ENCODE measurements at places on chromosomes 16 and 17.

DNA sequence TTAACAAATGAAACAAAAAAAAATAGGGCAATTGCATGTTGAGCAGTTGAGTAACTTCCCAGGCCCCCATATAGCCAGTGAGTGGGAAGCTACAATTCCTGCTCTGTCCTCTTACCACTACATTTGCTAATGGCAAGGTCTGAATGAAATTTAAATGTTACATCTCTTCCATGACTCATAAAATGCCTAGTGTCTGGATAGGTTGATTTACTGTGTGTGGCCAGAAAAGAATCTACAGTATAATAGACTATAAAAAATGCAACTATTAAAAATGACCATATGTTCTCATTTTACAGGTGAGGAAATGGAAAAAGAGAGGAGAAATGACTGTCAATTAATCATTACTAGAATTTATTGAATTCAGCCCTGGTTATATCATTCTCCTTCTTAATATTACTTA, 1199.3 kb downstream of the CDH11 start:
- no peak for DNase-seq

DNA sequence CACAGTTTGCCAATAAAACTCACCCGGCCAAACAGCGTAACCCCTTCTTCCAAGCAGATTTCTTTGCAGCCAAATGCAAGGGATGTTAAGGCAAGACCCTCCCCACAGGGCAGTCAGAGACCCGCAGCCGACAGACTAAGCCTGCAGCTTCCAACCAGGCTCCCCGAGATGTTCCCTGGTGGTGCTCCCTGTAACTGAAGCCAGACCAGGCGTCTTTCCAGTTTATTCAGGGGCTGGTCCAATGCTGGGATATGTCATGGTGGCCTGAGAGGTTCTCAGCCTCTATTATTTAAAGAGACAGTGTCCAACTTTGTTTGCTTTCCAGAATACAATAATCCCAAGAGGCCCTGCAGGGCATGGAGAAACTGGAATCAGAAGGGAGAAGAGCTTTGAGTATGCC, at the start of gene PMP22:
TSS of gene PMP22 (minus strand) at position 196 of the 400 bp plus-strand sequence. CDS start 4,599 bp downstream, outside the sequence.
- DNase-seq, result no peak

- no peak for DNase-seq
These were observed 116.7 kb downstream of the IRX5 start for GRCh38 chr16:55047331-55047730.

DNA sequence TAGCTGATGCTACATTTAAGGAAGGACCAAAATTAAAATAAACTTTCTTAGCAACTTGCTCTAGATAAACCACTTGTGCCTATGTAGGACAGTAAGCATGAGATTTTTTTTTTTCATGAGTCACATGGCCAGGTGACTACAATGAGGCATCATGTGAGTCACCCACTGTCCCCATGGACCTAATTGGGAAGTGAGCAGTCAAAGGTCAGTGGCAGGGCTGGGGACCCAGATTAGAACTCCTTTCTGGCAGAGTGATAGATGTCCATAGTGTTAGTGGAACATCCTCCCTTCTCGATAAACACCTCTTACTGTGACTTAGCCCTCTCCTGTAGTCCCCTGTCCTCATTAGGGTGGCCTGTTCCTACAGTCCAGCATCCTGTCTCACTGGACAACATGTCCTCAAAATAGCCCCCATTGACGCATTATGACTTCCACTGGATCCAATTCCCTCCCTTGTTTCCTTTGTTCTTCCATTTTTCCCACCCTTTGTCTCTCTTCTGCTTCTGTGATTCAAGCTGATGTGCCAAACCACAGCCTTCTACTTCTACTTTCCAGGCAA, 12.4 kb downstream of the ITGB3 start:
- no peak for DNase-seq

DNA sequence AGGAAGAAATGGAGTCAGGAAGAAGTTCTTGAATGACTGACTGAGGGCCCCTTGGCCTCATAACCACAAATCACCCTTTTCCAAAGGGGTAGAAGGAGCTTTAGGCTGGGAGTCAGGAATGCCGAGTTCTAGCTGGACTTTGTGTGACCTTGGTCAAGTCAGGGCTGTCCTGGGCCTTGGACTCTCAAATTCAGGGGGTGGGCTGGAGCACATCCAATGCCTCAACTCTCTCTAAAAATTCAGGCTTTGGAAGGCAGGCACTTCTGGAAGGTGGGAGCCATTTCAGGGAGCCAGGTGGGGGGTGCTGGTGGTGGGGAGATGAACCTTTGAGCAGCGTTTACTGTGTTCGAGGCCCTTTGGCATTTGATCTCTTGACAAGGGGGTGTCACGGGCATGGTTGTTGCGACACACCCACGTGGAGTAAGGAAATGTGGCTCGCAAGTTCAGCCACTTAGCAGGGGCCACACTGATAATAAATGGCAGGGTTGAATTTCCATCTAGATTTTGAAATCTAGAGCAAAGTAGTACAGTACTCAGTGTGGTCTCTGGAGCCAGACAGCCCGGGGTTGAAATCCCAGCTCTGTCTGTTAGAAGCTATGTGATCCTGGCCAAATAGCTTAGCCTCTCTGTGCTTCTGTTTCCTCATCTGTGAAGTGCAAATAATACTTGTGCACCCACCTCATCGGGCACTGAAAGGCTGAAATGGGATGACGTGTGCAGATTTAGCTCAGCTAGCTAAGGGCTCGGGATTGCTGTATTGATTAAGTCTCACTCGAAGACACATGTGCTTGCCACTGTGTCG, 47.1 kb upstream of the CIBAR2 start:
- no peak for DNase-seq

DNA sequence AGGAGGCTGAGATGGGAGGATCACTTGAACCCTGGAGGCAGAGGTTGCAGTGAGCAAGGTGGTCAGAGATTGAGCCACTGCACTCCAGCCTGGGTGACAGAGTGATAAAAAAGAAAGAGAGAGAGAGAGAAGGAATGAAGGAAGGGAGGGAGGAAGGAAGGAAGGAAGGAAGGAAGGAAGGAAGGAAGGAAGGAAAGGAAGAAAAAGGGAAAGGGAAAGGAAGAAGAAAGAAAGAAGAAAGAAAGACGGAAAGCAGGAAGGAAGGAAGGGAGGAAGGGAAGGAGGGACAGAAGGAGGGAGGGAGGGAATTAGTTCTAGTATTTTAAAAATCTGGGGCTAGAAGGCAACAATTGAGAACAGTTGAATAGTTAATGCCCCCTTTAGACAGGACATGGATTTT, 161.5 kb upstream of the CACNG3 start:
- no peak for DNase-seq

DNA sequence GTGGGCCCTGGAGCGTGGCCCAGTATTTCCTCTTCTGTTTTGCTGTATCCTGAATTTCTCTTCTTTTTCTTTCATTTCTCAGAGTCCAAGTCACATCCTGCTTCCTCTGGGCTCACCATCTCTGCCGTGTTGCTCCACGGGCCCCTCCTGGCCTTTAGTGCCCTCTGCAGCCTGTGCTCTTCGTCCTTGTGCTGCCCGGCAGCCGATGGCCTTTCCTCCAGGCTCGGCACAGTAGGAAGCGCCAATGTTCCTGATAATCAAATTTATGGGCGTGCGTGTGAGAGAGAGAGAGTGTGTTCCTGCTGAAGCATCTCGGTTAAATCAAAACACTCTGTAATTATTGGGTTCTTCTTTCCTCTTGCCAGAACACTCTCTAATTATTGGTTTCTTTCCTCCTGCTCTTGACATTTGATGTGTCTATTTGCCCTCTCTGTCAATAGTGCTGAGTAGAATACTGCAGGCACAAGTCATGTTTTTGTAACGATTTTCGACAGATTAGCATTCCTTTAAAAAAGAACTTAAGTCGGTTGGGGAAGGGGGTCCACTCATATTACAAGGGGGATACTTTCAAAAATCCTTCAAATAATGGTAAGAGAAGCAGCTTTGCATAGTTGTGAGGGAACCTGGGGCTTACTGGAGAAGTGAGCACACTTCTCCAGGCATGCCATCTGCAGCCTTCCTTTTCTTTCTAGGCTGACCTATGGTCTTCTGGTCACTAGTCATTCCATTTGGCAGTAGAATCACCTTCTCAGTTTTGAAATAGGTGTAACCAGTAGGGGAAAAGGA, 126.6 kb downstream of the RPTOR start:
- no peak for DNase-seq

GRCh38 chr17:64085650-64086005, 44.3 kb downstream of the ERN1 start:
- no peak for DNase-seq

DNA sequence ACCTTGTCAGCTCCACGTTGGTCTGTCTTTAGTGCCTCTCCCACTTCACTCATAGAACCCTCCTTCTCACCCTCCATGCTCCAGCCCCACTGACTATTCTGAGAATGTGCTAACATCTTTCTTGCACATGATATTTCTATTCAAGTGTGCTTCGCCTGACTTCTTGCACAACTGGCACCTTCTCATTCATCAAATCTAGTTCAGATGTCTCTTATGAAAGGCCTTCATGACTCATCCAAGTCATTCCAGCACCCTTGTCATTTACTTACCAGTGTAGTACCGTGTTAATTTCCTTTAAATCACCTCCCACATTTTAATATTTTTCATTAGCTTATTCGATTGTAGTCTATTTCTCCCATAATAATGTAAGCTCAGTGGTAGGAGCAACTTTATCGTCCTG, 197.8 kb upstream of the PIRT start:
- no peak for DNase-seq

DNA sequence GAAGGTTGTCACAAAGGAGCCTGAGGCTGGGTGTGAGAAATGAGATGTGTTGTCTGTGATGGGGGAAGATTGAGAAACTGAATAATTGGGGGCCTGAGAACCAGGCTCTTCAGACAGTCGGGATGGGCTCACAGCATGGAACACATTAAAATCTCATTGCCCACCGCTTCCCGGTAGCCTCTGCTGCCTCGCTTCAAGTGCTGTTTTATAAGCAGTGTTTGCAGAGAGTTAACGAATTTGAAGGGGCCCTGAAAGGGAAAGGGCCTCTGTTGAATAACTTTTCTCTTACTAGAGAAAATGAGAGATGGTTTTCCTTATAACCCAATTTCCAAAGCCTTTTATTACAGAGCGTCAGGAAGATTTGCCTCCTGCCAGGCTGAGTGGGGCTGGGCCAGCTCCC, 258.8 kb upstream of the ASIC2 start:
- DNase-seq, result no peak

GRCh38 chr17:28427371-28427770, 21.4 kb upstream of the SLC46A1 start:
- no peak for DNase-seq

DNA sequence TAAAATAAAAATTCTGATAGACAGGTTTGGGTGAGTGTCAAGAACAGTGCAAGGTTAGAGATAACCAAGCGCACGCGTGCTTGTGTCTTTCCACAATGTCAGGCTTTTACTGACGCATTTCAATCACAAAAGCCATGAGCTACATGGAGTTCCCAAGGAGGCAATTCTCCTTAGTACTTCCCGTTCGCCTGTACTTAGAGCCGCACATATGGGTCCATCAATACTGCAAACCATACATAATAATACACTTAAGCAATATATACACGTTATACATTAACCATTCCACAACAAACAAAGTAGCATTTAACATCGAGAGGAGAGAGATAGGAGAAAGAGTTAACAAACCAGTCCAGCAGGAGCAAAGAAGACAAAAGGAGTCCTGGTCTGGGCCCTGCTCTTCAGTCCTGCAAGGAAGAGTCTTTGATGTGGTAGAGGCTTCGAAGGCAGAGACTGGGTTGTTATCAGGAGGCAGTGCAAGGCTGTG, 11.9 kb upstream of the GPRC5C start:
- DNase-seq, result no peak

GRCh38 chr16:66537236-66537635, 12.7 kb downstream of the TK2 start:
- DNase-seq, result no peak

DNA sequence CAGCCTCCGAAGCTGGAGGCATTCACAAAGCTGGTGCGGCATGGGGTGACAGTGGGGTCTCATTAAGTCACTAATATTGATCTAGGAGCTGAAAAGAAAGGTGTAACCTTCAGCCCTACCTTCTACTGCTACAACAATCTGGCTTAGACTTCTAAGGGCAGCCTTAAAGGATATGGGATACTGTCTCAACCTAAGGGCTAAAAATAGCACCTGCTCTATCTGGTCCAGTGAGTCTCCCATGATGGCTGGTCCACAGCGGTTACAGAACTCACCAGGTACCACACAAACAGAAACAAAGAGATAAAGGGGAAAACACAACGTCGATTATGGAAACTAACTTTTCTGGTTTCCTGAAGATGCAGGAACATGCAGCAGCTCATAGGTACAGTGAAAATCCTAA, 115.8 kb downstream of the SMG6 start:
- DNase-seq, result no peak

- DNase-seq, result peak; percentile 56
These were observed 145.6 kb downstream of the CCDC182 start for GRCh38 chr17:57599271-57600045.

DNA sequence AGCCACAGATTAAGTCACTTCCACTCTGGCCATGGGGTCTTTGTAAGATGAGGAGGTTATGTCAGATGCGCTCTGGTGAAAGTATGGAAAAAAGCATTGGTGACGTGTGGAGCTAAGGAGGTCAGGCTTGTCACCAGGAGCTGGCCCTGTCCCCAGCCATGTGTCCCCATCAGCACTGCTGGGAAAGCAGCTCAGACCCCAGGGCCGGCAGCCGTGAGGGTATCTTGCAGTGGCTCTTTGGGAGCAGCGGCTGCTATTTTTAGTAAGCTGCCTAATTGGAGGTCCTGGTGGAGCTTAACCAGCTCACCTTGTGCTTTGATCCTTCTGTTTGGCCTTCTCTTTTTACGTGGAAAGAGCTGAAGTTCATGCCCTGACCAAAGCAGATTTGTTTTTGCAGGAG, 60.9 kb downstream of the MPRIP start:
- DNase-seq, result no peak

GRCh38 chr16:54687043-54687899, 243.4 kb upstream of the IRX5 start:
- DNase-seq, result no peak

GRCh38 chr16:65121870-65122723, at the start of gene CDH11:
TSS of gene CDH11 (minus strand) at chr16:65122063. CDS start at chr16:65004869, 117,194 bp downstream.
- DNase-seq, result no peak

- DNase-seq, result no peak
These were observed 4.9 kb downstream of the HROB start for GRCh38 chr17:44146375-44147346.

DNA sequence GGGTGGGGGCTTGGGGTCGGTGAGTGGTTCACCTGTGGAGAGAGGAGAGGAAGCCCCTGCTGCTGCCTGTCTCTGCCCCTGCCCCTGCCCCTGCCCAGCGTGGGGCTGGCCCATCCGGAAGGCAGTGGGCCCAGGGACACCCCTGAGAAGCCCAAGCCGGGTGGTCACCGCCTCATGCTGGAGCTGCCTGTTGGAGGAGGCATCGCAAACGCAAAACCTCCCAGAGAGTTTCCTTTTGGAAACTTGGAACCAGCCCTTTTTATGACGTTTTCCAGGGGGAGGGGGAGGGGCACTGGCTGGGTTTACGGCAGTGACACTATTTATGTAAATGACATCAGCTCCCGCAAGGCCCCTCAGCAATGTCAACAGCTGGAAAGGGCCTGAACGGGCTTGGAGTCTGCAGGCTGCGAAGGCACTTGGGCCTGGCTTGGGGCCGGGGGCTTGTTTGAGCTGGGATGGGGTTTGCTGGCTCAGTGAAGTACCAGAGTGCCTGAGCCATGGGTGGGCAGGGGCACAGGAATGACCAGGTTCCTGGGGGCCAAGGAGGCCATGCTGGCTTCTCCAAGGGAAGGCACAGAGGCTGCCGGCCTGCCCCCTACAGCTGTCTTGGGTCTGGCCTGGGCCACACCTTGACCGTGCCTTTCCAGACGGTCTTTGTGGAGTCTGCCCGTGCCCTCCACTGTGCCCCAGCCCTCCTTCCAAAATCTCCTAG, 219.5 kb downstream of the NTN1 start:
- no peak for DNase-seq

Measured in activated T-cell treated with anti-CD3 and anti-CD28 coated beads, Interleukin-2, amount 50 U/mL, for 72 hours (primary cell).